ENCODE measurements at places on chromosomes 6 and 20.

DNA sequence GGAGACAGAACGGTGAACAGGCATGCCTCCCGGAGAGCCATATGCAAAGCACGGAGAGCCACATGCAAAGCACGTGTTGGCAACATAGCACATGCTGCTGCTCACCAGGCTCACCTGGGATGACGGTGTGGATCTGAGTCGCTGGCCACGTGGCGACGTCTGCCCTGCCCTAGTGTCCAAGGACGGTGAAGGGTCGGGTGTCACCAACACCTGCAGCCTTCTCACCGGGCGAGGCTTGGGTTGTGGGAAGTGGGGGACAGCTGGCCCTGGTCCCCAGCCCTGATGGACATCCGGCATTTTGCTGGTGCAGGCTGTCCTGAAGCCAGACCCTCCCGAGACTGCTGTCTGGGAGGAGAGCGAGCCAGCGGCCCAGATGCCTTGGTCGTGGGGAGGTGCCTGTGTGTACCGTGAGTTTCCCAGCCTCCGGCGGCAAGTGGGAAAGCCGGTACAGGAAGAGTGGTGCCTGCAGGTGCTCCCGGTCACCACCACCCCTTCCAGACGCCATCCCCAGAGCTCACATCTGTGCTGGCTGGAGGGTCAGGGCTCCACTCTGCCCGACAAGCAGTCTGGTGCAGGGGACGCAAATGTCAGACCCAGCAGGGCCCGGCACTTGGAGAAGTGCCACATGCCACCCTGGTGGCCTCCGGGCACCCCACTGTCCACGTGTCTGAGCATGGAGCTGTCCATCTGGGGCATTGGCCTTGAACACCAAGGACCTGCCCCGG lies 5.9 kb upstream of the ADRM1 start:
- DNase-seq: no peak

- DNase-seq: no peak
These were observed 75.9 kb upstream of the CST7 start for GRCh38 chr20:24873025-24873620.

GRCh38 chr6:38177882-38178583 lies 358.5 kb downstream of the ZFAND3 start:
- DNase-seq: no peak

DNA sequence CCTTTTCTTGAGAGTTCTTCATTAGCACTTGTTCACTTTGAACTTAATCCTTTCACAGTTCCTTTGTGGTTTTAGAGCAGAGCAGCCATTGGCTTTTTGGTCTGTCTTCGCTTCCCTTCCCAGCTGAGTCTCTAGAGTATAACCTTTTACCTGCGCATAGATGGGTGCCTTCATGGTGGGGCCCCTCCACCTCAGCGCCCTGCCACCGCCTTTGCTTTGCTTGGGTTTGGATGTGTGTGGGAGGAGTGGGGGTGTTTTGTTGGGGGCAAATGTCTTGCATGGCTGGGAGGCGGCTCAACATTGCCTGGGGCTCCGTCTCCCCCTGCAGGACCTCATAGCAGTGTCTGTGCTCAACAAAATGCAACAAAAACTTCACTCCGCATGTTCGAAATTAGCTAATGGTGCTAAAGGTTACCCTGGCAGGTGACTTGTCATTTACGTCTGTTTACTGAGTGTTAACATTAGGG lies 11.9 kb downstream of the PYGB start:
- no peak for DNase-seq

DNA sequence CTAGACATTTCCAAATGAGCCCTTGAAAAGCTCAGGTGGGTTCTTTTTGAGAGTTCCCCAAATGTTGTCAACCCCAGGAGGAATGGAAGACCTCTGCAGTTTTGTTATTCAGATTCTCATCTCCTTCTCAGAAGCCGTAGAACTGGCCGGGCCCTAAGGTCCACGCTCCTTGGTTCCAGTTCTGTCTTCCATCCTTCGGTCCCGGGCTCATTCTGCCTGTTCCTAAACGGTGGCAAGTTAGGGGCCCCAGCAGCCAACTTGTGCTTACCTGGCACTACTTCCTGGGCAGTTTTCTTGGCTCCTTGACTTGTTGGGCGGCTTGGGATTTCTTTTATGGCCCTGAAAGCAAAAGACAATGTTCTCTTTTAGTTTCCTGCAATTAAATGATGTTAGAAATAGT lies 6.4 kb downstream of the ESR1 start:
- DNase-seq: no peak

GRCh38 chr6:106746652-106747051 lies 117.3 kb downstream of the QRSL1 start:
- DNase-seq: no peak

GRCh38 chr6:87965806-87966205 lies 81.8 kb upstream of the SPACA1 start:
- no peak for DNase-seq

- DNase-seq: no peak
These were observed 12.1 kb downstream of the LGSN start for GRCh38 chr6:63307581-63308246.

- no peak for DNase-seq
These were observed 601.7 kb upstream of the GJE1 start for GRCh38 chr6:141531040-141531439.

GRCh38 chr6:138576313-138576712 lies 77.0 kb upstream of the NHSL1 start:
- DNase-seq: no peak

DNA sequence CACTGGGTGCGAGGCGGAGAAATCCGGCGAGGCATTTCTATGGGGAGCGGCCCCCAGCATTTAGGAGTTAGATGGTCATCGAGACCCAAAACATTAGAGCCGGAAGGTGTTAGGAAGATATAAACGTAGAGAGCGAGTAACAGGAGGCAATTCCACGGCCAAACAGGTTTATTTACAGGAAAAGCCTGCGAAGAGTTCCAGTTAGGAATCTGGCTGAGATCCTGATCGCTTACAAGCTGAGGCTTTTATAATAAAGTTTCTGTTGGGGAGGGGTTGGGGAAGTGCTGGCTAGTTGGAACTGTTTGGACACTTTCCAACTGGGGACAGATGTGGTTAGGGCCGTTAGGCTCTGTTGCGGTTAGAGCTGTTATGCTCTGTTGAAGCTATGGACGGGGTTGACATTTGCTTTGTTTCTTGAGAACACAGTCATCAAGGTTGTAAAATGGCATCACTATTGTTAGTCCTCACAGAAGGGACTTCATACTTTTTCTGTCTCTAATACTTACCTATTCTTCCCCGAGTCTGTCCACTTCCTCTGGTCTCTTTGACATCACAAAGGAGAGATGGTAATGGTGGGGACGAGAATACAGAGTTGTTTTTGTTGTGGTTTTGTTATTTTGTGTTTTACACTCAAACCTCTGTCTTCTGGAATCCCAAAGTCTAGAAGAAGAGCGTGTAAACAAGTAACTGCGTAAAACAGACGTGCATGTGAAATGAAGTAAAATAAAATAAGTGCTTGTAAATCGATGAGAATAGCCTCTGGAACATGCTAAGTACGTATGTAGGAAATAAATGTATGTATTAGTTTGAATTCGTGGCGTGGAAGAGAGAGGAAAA lies 554 bp upstream of the ZSCAN31 start:
- DNase-seq: peak; percentile 42

Data from glomerular endothelial cell (primary cell).